T follicular helper cell (primary cell): ENCODE measurements at places on chromosomes 11 and 22.

DNA sequence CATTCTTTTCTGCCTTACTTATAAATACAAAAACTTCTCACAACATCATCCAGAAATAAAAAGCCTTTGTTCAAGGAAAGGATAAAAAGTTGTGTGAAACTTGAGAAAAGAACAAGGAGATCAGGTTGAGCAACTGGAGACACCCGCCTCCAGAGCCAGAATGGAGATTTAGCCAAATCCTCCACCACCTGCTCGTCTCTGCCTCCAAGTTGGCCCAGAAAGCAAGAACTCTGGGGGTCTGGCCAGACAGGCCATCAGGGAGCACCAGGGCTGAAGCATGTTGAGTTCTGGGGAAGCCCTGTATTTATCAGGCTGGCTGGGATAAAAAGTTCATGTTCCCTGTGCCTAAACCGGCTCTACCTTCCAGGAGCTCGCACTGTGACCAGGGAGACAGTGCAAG lies 14.9 kb downstream of the SMCO4 start:
- DNase-seq: no peak

- DNase-seq: no peak
Measured at GRCh38 chr11:12801976-12802375, 127.8 kb downstream of the TEAD1 start.

- no peak for DNase-seq
Measured at GRCh38 chr11:92735039-92735438, 234.4 kb upstream of the MTNR1B start.

GRCh38 chr11:31882951-31883392 lies 71.8 kb upstream of the PAX6 start:
- no peak for DNase-seq

- DNase-seq: no peak
Measured at GRCh38 chr22:41479671-41480396, 10.9 kb downstream of the ACO2 start.

DNA sequence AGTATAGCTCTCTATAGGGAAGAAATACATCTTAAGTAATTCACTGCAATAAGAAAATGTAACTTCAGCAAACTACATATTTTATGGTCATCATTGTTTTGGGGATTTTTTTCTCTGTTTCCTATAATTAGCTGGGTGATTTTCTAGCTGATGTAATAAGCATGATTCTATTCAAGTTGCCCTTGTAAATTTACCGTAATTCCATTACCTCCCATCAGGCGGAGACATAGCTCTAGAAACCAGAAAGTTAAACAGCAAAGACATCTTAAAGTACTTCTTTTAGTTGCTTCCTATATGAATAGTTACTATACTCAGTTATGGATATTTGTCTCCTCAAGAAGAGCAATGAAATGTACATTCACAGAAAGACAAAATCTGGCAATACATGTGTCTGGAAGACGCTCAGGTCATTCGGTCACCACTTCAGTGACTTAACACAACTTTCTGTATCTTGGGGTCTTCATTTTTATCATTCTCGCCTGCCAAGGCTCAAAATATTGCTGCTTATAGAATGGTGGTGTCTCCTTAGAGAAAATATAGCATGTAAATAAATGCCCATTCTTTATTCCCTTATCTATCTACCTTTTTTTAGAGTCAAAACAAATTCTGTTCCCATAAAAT lies 239.9 kb upstream of the ZC3H12C start:
- DNase-seq: no peak

GRCh38 chr11:44923115-44923514 lies 27.6 kb downstream of the TP53I11 start:
- DNase-seq: no peak

GRCh38 chr22:25008666-25009065 lies 56.1 kb downstream of the KIAA1671 start:
- DNase-seq: no peak

DNA sequence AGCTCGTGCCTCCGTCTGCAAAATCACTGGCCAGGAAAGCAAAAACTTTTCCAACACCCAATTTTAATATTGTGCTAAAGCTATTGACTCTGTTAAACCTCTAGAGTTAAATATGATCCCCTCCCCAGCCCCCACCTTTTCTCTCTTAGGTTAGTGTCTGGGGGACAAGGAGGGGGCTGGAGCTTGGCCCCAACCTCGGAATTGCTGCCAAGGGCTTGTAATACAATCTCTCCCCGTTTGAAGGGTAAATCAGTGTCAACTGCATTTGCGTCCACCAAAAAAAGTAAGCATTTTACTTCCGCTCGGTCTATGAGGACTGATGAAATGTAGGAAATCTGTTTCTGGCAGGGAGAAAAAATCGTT lies at the start of gene GAS2:
TSS of gene GAS2 (plus strand) at position 287 of the 363 bp plus-strand sequence. CDS start 8,259 bp downstream, outside the sequence.
- no peak for DNase-seq

GRCh38 chr22:43002202-43002586 lies 12.8 kb downstream of the PACSIN2 start:
- DNase-seq: no peak

DNA sequence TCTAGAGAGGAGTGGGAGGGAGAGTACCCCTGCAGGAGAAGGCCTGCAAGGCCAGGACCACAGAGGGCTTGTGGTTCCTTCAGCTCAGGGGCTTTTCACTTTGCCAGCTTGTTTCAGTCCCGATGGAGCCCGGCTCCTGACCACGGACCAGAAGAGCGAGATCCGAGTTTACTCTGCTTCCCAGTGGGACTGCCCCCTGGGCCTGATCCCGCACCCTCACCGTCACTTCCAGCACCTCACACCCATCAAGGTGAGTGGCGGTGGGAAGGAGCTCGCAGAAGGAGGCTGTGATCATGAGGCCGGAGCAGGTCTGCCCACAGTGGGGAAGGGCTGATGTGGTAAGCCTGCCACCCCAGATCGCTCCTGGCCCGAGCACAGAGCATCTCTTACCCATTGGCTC lies 13.5 kb downstream of the ACP2 start:
- no peak for DNase-seq

DNA sequence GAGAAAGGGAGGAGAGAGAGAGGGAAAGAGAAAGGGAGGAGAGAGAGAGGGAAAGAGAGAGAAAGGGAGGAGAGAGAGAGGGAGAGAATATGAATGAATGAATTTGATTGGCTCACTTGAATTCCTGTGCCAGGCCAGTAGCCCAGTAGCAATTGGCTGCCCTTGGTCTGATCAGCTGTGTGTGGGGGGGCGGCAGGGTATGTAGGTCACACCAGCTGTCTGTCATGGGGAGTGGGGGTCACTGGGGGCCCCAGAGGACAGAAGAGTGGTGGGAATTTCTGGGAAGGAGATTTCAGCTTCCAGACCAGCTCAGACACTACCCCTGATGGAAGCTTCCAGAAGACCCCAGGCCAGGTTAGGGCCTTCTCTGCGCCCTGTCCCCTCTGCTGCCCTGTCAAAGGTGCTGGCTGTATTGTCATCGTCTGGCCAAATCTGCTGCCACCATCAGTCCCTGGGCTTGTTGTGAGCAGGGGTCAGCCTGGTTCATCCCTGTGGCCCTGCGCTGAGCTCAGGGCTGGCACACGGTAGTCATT lies 21.1 kb downstream of the MPPED1 start:
- DNase-seq: no peak

DNA sequence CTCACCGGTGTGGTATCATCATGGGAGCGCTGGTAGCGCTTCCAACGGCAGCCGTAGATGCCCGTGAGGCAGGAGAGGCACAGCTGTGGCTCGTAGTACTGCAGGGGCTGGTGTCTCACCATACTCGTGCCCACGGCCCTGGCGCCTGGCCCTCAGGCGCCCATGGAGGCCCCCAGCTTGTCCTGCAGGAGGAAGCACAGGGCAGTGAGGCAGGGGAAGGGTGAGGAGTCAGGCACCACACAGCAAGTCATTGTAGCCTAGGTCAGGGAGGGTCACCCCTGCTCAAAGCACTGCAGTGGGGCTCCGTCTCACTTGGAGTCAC lies 44.6 kb upstream of the KLHL35 start:
- no peak for DNase-seq

- DNase-seq: no peak
Measured at GRCh38 chr11:86469491-86470388, 95.1 kb downstream of the CCDC81 start.

- no peak for DNase-seq
Measured at GRCh38 chr22:19989725-19990067, 26.9 kb downstream of the ARVCF start.

DNA sequence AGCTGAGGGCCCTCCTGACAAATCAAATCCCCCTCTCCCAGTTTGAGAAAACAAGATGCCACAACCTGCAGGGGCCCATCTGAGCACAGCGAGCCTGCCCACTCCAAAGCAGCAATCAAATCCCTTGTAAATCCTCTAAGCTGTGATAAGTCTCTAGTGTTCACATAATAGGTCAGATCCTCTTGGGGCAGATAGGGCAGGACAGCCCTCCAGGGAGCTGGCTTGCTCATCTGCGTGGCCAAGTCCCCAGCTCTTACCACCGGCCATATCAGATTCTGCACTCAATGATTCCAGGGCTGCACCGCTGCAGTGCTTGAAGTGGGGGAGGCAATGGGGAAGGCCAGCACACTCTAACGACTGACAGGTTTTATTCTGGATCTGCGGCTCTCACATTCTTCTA lies 29.6 kb upstream of the FLI1 start:
- DNase-seq: no peak

DNA sequence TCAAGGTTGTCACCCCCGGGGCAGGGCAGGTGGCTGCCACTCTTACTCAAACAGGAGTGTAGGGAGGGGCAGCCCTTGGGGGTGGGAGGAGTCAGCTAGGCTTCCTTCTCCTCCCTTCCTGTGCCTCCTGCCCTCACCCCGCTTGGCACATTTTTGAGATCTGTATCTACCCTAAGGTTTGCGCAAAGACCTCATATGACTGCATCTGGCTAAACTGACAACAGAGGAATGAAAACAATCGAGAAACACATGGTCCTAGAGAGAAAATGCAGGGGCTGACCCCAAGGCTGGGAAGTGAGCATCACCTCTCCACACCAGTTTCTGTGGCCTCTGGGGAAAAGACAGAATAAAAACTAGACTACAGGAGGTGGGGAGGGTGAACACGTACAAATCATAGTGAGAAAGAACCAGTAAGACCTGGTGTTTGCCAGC lies 28.1 kb downstream of the IGSF9B start:
- DNase-seq: no peak

DNA sequence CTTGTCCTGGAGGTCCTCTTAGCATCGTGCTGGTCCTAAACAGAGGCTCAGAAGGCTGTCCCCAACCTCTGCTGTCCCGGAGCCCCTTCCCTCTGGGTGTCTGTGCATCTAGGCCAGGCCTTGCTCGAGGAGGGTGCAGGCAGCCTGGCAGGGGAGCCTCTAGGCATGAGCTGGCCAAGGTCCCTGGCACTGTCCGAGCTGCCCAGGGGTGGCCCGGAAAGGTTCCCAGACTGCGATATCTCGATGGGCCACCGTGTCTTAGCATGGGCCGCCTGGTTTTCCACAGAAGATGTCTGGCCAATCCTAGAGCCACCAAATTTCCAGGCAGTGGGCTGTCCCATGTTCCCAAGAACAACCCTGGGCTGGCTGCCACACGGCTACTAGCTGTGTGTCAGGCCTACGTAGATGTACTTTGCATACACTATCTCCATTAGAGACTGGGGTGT lies 24.6 kb upstream of the SMIM38 start:
- no peak for DNase-seq
